CD4-positive, alpha-beta T cell treated with Interleukin-15 for 1 hour (primary cell): ENCODE measurements at places on chromosomes 16 and 17.
A peak's percentile ranks its signal among the peaks of the same experiment; 100 is the strongest.

- DNase-seq = no peak
Measured at GRCh38 chr17:74901353-74902135, 8.1 kb upstream of the FADS6 start.

DNA sequence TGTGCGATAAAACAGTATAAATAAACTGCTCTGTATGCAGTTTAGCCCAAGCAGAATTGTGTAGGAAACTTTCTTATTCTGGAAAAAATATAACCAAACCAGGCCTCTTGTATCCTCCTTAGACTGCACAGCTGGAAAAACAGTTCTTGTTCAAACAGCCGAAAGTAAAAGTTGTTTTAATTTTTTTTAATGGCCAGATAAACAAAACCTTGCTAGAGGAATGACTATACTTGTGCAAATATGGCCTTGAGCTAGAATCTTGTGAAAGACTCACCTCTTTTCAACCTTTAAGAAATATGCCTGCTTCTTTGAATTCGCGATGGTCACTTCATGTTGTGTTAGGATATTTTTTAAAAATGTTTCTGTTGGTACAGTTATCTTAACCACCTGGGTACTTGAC lies 114.5 kb upstream of the MAF start:
- DNase-seq = no peak

- peak; percentile 79 for DNase-seq
Measured at GRCh38 chr17:8163978-8164814, 1.4 kb upstream of the VAMP2 start.

DNA sequence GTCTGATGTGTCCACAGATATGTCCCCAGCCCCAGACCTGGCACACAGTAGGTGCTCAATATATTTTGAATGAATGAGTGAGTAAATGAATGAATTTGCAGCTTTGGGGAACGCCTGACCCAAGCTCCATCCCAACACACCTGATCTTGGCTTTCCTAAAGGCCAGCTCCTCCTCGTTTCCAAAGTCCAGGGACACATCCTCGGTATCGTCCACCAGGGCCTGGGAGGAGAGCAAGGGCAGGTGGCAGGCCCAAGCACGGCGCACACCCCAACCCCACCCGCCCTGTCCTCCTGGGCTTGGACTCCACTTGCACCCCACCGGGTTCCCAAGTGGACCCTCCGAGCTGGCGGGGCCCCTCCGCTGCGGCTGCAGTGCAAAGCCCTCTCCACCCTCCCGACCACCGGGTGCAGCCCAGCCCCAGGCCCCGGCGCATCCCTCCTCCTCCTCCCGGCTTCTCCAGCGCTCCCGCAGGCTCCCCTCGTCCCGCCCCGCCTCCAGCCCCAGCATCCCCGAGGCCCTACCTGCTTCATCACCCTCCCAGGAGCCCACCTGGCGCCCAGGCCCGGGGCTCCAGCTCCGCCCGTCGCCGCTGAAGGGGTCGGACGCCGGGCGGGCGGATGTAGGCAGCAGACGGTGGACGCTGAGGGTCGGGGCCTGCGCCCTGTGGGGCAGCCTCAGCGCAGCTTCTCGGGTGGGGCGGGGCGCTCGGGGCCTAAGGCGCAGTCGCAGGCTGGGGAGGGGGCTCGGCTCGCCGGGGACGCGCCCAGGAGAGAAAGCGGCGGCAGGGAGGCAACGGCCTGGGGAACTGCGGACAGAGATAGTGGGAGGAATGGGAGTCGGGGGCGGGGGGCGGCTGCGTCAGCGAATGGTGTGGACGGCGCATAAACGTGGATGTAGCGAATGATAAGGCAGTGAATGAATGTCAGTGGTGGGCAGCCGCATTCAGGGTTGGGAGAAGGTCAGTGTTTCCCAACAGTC lies at the start of gene TVP23A:
TVP23A (minus strand) TSS at position 832 of the 979 bp plus-strand sequence; CDS start at position 531, 301 bp downstream.
- no peak for DNase-seq

- DNase-seq = no peak
Measured at GRCh38 chr16:75264999-75265910, 13.8 kb upstream of the BCAR1 start.

GRCh38 chr17:5211458-5211857 lies 19.8 kb upstream of the ZNF594 start:
- no peak for DNase-seq

- no peak for DNase-seq
Measured at GRCh38 chr16:4745274-4745569, 10.9 kb downstream of the DNAAF8 start.
